ENCODE measurements at places on chromosomes 1 and 21. TPM values are rescaled to one million over a fixed set of nuclear protein-coding genes. Genes with fewer than 3 reads are reported as not detected.

DNA sequence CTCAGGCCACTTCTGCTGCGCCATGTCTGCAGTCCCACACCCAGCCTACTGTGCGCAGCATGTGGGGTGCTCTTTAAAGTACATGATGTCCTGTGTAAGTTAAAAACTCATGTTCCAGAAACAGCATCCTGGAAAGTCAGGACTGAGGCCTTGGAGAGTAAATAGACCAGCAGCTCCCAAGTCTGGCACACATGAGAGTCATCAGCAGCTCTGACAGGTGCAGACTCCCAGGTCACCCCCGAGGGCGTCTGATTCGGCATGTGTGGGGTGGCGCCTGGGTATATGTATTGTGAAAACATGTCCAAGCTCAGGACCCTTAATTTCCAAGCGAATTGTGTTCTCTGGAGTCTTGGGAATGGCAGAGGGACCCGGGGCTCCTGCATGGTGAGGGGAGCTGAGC is 120.1 kb upstream of the RUNX3 start:
- H3K27me3 ChIP-seq = no peaks in the 10 kb centered on the region
- DNase-seq = no peak
- peaks cover 11% of the 10 kb centered on the region for H3K4me1 ChIP-seq
- no peak overlapping the region for H3K4me3 ChIP-seq

GRCh38 chr1:182806015-182806678 is 16.6 kb downstream of the NPL start:
- H3K27ac ChIP-seq = no peak overlapping the region
- H3K4me3 ChIP-seq = no peak overlapping the region
- no peaks in the 10 kb centered on the region for H3K27me3 ChIP-seq
- no peaks in the 10 kb centered on the region for H3K4me1 ChIP-seq
- DNase-seq = no peak

GRCh38 chr21:33348706-33349105 is 23.9 kb downstream of the IFNAR1 start:
- no peak overlapping the region for H3K27ac ChIP-seq
- no peaks in the 10 kb centered on the region for H3K4me1 ChIP-seq
- H3K36me3 ChIP-seq = peaks cover 2% of the 10 kb centered on the region

GRCh38 chr1:207941665-207942064 is 30.7 kb upstream of the CD34 start:
- H3K36me3 ChIP-seq = no peaks in the 10 kb centered on the region
- peaks cover 4% of the 10 kb centered on the region for H3K4me1 ChIP-seq
- no peaks in the 10 kb centered on the region for H3K27me3 ChIP-seq

The INAVA gene
- not detected for polyA plus RNA-seq

The COG2 gene
- 30.5 TPM for polyA plus RNA-seq

The CYYR1 gene
- polyA plus RNA-seq = 7.7 TPM
